ENCODE measurements at places on chromosomes 4 and X. TPM values are rescaled to one million over a fixed set of nuclear protein-coding genes. Genes with fewer than 3 reads are reported as not detected.

The SH2D1A gene
- 0.30 TPM for total RNA-seq

DNA sequence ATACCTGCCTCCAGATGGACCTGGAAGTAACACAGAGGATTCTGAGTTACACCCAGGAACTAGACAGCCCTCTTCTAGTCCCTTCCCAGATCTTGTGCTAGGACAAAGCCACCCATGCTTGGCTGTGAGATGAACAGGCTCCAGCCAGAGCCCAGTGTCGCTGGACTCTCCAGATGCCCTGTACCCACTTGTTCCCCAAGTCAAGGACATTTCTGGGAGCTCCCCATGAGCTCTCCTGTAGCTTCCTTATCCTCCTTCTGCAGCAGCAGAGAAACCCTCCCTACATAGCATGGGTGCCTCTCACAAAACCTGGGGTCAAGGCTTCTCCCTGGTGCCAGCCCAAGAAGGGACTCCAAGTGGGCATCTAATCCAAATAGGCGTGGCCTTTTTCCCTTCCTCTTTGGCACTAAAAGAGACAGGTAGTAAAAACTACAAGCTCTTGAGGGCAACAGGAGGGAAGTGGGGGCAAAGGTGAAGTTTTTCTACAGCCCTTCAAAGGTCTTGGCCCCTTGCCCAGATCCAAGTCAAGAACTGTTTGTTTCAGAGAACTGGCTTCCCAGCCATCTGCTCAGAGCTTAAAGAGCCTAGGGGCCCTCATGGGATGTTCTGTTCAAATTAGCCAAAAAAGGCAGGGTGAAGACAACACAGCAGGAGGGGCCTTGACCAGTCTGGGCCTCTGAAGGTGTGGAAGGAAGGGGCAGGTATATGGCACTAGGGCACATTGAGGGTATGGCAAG lies 8.5 kb upstream of the ERCC6L start:
- no peak overlapping the region for H3K4me3 ChIP-seq
- H3K27ac ChIP-seq: no peak overlapping the region
- H3K27me3 ChIP-seq: no peaks in the 10 kb centered on the region
- H3K4me1 ChIP-seq: no peaks in the 10 kb centered on the region
- no peak for DNase-seq
- no peaks in the 10 kb centered on the region for H3K36me3 ChIP-seq

The KLF3 gene
- total RNA-seq: 16.5 TPM

DNA sequence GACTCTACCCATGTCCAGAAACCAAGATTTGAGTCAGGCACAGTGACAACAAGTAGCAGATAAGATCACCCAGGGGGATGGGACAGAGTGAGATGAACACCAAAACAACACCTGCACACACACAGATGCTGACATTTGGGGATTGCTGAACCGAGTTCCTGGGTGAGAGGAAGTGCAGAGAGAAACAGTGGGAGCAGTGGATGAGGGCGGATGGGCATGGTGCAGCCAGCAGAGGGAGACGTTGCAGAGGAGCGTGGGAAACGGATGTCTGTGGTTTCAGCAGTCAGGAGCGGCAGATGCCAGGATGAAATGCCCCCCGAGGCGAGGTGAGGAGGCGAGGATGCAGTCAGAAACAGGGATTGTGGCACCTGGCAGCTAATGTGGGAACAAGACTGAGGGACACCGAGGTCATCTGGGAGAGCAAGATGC lies 78.6 kb upstream of the STS start:
- H3K27me3 ChIP-seq: no peaks in the 10 kb centered on the region
- H3K27ac ChIP-seq: no peak overlapping the region
- H3K4me1 ChIP-seq: no peaks in the 10 kb centered on the region

DNA sequence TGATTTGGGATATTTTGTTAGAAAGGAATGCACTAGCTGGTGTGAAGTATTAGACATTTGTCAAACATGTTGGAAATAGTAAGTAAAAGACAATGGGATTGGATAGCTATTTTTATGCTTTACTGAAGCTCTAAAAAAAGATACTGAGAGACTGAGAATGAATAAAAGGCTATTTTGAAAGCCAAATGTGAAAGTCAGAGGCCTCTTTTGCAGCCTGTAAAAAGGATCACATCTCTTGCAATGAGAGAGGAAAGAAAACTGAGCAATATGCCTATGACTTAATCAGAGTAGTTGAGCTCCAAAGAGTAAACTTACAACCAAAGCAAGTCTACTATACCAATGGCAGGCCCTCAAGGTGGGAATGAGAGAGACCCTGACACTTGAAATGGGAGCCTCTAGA lies 212.6 kb upstream of the LCORL start:
- DNase-seq: no peak
- H3K27ac ChIP-seq: no peak overlapping the region
- H3K4me1 ChIP-seq: no peaks in the 10 kb centered on the region

DNA sequence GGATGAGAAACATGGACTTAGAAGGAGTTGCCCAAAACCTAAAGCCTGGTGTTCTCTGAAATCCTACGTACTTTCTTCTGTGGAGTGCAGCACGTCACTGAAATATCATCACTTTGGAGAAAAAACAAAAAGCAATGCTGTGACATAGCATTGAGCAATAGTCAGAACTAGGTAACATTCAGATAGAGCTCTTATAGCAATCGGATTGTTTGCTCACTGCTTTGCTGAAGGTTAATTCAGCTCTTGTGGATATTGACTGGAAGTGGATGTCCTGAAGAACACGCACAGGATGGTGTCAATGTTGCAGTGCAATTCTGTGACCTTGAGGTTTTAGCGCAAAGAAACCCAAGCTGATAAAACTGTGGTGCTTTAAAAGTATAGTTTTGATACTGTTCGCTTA lies 114.2 kb upstream of the GRXCR1 start:
- no peaks in the 10 kb centered on the region for H3K4me1 ChIP-seq
- DNase-seq: no peak

DNA sequence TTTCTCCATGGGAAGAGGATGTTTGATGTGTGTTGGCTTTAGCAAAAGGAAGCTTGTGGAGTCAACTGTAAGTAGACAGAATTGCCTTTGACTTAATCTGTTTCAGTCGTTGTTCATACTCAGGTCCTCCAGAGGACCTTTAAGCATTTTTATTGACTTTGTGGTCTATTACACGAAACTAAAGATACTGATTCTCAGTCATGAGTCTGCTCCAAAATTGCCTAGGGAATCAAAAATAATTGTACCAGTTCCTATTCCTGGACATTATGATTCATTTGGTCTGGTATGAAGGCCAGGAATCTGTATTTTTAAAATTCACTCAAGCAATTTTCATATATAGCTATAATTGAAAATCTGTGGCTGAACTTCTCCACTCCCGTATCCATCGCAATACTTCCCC lies 38.6 kb downstream of the AR start:
- peaks cover 7% of the 10 kb centered on the region for H3K4me1 ChIP-seq
- H3K27me3 ChIP-seq: no peaks in the 10 kb centered on the region
- no peak overlapping the region for H3K27ac ChIP-seq
- DNase-seq: no peak

The SLC4A4 gene
- total RNA-seq: 29.8 TPM

- H3K27ac ChIP-seq: no peak overlapping the region
- no peaks in the 10 kb centered on the region for H3K36me3 ChIP-seq
Measured at GRCh38 chr4:95186666-95187065, 362.1 kb downstream of the UNC5C start.

DNA sequence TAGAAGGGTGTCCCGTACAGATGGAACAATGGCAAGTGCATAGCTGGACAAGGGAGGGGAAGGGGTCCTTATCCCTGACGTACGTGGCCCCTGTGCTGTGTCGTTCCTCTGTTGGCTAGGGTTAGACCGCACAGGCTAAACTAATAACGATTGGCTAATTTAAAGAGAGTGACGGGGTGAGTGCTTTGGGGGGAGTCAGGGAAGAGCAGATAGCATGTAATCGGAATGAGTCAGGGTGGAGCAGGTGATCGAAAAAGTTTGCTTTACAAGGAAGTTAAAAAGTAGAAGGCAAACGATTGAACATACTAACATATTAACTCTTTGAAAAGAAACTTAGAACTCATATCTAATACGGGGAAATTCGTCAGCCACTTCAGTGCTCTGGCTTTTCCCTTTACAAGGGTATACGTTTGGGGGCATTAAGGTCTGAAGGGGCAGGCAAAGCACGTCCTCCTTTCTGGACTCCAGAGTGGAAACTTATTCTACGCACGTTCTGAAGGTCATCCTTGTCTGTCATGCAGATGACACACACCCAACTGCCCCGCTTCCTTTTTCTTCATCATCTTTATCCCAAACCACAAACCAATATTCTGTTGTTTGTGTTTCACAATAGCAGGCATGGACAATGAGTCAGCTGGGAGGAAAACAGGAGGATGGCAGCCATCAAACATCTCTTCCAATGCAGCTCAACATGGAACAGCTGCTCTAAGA lies 10.2 kb upstream of the CRLF2 start:
- DNase-seq: no peak
- H3K27me3 ChIP-seq: peaks cover 8% of the 10 kb centered on the region
- no peaks in the 10 kb centered on the region for H3K4me1 ChIP-seq
- no peak overlapping the region for H3K4me3 ChIP-seq

- H3K27me3 ChIP-seq: no peaks in the 10 kb centered on the region
- H3K4me3 ChIP-seq: no peak overlapping the region
- no peak for DNase-seq
- no peaks in the 10 kb centered on the region for H3K4me1 ChIP-seq
- H3K27ac ChIP-seq: no peak overlapping the region
Measured at GRCh38 chr4:103272174-103272573, 74.0 kb upstream of the CENPE start.

GRCh38 chr4:12211636-12212035 lies 782.9 kb upstream of the HS3ST1 start:
- no peak overlapping the region for H3K27ac ChIP-seq
- no peak overlapping the region for H3K4me3 ChIP-seq
- DNase-seq: no peak
- H3K36me3 ChIP-seq: no peaks in the 10 kb centered on the region
- H3K27me3 ChIP-seq: no peaks in the 10 kb centered on the region
- no peaks in the 10 kb centered on the region for H3K4me1 ChIP-seq

The MTMR8 gene
- 0.44 TPM for total RNA-seq

The ATP1B4 gene
- 1.8 TPM for total RNA-seq

GRCh38 chr4:172850838-172851237 lies 317.8 kb upstream of the GALNT7 start:
- H3K4me1 ChIP-seq: no peaks in the 10 kb centered on the region
- H3K27me3 ChIP-seq: no peaks in the 10 kb centered on the region
- no peak overlapping the region for H3K4me3 ChIP-seq
- H3K36me3 ChIP-seq: no peaks in the 10 kb centered on the region
- no peak for DNase-seq
- H3K27ac ChIP-seq: no peak overlapping the region

DNA sequence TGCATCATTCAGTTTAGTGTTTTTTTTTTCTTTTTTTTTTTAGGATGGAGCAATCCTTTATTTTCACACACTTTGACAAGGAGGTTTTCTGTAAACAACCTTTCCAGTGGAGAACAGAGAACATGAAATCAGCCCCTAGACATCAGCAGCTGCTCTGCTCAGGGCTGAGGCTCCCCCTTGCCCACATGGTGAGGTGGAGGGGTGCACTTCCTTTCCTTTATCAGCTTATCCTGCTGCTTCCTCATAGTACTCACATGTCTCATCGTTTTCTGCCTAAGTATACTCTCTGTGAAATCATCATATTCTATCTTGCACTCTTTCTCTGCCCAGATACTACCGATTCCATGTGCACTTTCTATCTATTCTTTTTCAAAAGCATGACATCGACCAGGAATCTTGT lies 47.6 kb upstream of the PRSS12 start:
- no peak overlapping the region for H3K4me3 ChIP-seq
- H3K27ac ChIP-seq: no peak overlapping the region
- no peaks in the 10 kb centered on the region for H3K4me1 ChIP-seq

DNA sequence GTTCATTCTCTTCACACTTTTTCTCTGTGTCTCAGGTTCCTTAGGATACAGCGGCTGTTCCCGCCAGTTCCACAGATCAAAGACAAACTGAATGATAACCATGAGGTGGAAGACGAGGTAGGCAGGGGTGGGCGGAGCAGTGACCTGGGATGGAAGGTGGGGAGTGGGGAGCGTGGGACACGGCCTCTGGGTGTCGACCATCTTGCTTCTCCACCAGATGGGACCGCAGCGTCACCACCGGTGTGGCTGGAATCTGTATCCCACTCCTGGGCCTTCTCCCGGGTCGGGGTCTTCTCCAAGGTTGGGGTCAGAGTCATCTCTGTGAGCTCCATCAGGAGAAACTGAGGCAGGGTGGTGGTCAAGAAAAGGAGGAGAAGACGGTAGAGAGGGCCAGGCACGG lies 31.2 kb upstream of the IL3RA start:
- no peak overlapping the region for H3K27ac ChIP-seq
- H3K27me3 ChIP-seq: no peaks in the 10 kb centered on the region
- H3K36me3 ChIP-seq: no peaks in the 10 kb centered on the region

DNA sequence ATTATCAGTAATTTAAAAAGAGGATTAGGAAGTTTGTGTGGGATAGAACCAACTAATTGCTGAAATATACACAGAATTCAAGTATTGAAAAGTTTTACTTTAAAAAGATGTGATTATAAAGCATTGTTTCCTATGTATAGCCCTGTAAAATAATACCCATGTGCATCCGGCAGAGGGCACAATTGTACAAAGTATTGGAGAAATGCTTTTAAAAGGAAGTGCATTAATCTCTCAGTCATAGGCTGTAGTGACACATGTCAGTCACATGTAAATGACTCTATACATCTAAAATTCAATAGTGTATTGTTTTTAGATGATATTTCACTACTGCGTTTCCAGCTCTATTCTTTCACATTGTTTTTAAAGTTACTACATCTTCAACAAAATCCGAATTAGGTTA lies 9.7 kb upstream of the GEMIN8 start:
- no peaks in the 10 kb centered on the region for H3K36me3 ChIP-seq
- no peaks in the 10 kb centered on the region for H3K27me3 ChIP-seq
- no peak overlapping the region for H3K4me3 ChIP-seq
- no peaks in the 10 kb centered on the region for H3K4me1 ChIP-seq

The LDOC1 gene
- total RNA-seq: 2.9 TPM

DNA sequence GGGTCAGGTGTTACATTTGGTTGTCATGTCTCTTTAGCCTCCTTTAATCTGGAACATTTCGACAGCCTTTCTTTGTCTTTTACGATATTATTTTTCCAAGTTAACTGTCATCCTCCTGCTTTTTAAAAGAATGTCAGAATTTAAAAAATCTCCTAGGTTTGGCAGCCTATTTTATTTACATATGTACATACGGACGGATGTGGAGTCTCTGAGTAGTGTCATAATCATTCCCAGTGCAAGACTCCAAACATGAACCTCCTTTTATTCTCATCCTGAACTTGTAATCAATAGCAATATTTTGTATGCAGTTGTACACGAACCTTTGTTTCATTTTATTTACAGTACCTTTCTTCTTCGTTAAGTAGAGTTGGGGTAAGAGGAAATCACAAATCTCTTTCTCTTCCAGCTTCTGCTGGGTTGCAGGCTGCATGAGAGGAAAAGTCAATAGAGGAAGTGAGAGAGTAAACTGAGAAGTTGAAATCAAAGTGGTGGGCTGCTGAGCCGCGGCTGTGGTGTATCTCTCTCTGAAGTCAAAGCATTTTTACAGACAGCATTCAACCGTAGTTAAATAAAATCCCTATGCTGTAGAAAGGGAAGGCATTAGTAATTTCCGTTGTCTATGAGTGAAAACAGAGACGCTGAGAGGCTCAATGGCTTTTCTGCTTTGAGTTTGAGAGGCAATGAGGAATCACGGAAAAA lies 53.9 kb upstream of the RPS6KA3 start:
- H3K4me1 ChIP-seq: no peaks in the 10 kb centered on the region
- no peaks in the 10 kb centered on the region for H3K27me3 ChIP-seq
- DNase-seq: no peak
- no peak overlapping the region for H3K4me3 ChIP-seq
- no peak overlapping the region for H3K27ac ChIP-seq
- no peaks in the 10 kb centered on the region for H3K36me3 ChIP-seq

The HHIP gene
- not detected for total RNA-seq

The RHOXF2B gene
- total RNA-seq: not detected

- no peaks in the 10 kb centered on the region for H3K36me3 ChIP-seq
- DNase-seq: no peak
- H3K4me3 ChIP-seq: no peak overlapping the region
- no peaks in the 10 kb centered on the region for H3K4me1 ChIP-seq
- no peaks in the 10 kb centered on the region for H3K27me3 ChIP-seq
Measured at GRCh38 chr4:178356725-178357124, 914.5 kb upstream of the AGA start.
